Activated CD4-positive, alpha-beta T cell treated with anti-CD3 and anti-CD28 coated beads for 48 hours (primary cell): ENCODE measurements at places on chromosomes 11 and 22.

GRCh38 chr11:114604179-114604813 lies 8.7 kb upstream of the NXPE4 start:
- no peak for DNase-seq

DNA sequence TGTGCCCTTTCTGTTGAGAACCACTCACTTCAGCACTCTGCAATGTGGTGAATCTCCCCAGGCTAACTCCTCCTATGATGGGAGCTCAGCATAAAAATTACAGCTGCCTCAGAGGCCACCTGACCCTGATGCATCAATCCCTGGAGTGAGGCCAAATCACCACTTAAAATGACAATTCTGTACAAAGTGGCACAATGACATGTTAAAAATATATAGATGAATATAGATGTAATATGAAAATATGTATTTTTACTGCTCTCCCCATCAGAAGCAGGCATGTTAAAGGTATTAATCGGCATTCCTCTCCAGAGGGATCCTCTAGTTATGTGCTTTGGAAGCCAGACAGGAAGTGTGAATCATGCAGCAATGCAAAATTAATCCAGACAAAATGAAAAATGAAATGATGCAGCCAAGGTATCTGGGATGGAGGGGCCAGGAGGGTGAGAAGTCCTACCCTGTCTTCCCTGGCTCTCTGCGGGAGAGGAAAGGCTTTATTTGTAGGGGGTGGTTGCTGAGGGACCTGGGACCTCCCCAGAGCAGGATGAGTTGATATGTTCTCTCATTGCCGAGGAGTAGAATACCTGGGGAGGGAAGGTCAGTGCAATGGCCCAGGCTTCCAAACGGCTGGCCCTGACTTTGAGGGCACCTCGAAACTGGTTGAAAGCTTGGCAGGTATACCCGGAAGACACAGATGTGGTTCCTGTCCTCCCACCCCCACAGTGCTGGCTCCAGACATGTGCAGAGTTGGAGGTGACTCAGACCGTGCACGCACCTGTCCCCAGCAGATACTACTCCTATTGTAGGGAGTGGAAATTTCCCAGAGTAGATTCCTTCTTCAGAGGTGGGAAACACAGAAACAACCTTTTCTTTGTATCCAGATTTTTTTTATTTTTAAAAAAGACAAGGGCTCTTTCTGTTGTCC lies 347.9 kb upstream of the NCAM1 start:
- DNase-seq = no peak

DNA sequence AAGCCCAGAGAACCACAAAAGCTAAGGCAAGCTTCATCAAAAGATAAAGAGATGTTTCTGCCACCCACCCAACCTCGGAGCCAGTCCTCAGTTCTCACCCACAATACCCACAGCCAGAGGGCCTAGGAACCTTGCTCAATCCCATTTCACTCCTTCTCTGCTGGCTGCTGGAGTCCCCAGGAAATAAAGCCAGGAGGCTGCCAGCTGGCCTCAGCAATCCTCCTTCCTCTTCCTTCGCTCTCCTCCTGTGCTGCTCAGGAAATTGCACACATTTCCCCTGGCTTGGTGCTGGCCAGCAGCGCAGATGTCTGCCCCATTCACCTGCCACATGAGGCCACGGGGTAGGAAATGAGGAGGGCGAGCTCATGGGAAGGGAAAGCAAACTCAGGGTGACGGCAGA lies 91.8 kb upstream of the LDLRAD3 start:
- DNase-seq = no peak

DNA sequence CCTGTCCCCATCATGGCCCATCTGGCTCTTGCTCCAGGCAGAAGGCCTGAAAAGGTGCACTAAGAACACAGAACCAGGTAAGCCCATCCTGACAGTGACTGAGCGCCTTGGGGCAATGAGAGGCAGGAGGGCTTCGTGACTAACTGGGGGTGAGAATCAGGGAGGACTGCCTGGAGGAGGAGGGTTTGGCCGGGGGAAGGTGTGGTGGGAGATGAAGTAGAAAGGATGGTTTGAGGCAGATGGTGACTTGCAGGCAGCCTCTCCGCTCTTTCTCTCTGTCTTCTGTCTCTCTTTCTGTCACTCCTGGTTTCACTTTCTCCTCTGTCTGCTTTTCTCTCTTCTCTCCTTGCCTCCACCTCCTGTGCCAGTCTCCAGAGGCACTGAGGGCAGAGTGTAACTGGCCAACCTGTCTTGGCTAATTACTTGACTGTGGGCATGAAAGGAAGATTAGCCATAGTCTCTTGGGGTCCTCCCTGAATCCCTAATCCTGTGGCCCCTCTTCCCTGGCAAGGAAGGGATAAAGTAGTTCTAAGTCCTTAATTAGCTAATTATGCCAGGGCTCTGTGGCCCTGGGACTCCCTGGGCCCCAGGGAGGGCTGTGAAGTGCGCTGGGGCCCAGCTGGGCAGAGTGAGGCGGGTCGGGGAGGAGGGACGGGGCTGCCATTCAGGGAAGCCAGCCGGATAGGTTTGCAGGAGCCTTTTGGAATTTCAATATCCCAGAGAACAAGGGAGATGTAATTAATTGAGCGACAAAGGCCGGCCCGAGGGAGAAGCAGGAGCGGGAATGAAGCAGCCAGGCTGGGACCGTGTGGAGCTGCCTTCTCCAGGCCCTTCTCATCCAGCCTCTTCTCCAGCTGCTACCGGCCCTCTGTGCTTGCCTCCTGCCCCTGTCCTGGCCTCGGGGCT lies 61.1 kb downstream of the CACNA1I start:
- no peak for DNase-seq

DNA sequence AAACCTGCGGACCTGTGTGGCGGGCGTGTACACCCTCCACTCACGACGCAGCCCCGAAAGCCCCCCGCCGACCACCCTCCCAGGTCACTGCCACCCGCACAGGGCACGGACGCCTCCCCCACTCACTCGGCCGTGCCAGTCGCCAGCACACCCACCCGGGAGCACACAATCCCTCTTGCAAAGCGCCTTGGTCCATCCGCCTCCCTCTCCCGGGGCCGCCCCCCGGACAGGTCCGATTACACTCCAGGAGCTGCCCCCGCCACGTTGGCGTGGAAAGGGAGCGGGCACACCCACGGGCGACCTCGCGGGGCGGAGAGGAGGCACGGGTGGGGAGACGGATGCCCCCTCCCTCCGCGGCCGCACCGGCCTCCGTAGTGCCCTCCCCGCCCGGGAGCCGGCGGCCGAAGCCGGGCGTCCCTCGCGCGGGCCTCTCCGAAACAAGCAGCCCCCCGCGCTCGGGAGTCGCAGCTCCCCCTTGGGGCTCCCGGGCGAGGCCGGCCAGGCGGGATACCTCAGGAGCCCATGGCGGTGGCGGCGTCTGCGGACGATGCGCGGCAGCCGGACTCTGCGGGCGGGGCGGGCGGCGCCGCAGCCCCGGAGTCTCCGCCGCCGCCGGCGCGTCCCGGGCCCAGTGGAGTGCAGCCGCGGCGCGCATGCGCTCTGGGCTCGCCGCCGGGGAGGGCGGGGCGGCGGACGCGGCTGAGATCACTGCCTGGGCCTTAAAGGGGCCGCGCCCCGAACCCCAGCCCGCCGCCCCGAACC lies at the start of gene TMEM184B:
Gene TMEM184B (minus strand): TSS at position 638 of the 762 bp plus-strand sequence. CDS start 25,049 bp downstream, outside the sequence.
- DNase-seq = peak; percentile 83

DNA sequence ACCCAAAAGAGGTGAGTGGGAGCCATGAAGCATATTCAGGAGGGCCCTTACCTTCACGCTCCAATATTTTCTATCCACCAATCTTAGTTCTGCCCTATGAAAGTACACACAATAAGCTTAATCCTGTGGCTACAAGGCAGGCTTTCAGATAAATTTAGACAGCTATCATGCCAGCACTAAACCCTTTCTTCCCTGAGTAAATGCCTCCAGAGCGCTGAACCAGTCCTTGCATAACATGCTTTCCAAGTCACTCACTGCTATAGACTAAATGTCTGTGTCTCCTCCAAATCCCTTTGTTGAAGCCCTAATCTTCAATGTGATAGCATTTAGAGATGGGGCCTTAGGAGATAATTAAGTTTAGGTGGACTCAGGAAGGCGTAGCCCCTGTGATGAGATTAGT lies 50.3 kb upstream of the FIBIN start:
- no peak for DNase-seq

- no peak for DNase-seq
Measured at GRCh38 chr11:73372375-73372993, 3.7 kb upstream of the RELT start.

- no peak for DNase-seq
Measured at GRCh38 chr11:97977726-97978125, 1043.0 kb upstream of the CNTN5 start.

DNA sequence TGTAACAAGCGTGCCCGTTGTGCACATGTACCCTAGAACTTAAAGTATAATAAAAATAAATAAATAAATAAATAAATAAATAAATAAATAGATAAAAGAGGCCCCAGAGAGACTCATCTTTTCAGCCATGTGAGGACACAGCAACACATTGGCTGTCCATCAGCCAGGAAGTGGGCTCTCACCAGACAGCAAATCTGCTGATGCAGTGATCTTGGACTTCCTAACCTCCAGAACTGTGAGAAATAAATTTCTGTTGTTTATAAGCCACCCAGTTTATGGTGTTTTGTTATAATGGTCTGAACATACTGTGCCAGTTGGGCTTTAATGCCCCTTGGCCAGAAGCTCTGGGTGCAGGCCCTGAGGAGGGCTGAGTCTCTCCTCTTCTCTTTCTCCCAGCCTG lies 42.2 kb upstream of the CD44 start:
- no peak for DNase-seq

DNA sequence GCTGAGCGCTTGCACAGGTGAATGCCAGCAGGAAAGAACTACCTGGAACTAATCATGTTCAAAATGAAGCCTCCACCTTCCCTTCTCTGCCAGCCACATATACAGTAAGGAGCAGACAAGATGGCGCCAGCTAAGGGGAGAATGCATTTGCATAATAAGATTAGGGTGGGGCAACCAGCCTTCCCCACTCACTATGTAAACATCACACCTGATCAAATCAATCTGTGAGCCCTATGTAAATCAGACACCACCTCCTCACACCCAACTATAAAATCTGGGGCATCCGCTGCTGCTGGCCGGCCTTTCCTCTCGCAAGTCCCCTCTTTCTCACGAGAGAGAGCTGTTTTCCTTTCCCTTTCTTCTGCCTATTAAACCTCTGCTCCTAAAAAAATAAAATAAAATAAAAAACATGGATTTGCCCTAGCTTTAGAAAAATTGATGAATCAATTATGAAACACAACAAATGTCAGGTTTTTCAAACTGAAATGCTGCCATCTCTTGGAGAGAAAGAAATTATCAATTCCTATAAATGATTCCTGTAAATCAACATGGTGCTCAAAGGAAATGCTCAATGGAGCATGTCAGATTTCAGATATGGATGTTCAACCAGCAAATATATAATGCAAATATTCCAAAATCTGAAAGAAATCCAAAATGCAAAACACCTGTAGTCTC lies 108.9 kb downstream of the SGSM3 start:
- no peak for DNase-seq

DNA sequence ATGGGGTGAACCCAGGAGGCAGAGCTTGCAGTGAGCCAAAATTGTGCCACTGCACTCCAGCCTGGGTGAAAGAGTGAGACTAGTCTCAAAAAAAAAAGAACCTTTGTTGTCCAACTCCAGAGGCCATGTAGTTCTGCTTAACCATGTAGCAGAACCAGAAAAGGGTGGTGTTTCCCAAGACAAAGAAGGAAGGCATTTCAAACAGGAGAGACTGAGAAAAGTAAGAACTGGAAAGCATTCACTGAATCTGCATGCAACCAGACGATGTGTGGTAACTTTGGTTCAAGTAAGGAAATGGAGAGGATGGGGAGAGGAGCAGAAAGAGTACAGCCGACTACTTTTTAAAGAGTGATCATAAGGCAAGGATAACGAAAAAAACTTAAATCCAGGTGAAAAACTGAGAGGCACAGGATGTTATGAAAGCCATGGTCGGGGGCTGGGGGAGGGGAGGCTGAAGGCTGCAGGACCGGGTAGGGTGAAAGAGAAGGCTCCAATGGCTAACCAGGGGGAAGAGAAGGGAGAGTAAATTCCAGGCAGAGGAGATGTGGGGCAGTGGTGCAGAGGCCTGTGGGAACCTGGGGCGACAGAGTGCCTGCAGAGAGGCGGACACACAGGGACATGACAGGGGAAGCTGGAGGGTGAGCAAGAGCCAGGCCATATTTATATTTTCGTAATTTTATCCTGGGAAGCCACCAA lies 48.8 kb downstream of the MAPK1 start:
- no peak for DNase-seq

DNA sequence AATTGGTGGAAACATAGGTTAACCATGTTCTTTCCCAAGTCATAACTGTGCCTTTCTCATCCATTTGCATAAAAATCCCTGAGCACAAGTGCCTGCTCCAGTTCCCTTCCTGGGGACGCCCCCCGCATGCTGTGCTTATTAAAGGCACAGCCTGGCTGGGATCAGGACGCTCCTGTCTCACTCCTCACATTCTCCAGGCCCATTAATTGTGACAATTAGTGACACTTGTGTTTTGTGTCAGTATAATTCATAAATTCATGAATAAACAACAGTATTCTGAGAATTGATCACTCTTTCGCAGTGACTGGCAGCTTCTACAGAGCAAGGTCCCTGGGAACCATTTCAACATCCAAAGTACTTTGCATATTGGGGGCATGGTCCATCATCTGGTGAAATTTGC lies 1354.4 kb downstream of the TBC1D22A start:
- no peak for DNase-seq
